ENCODE measurements at places on chromosomes 7 and 10.

DNA sequence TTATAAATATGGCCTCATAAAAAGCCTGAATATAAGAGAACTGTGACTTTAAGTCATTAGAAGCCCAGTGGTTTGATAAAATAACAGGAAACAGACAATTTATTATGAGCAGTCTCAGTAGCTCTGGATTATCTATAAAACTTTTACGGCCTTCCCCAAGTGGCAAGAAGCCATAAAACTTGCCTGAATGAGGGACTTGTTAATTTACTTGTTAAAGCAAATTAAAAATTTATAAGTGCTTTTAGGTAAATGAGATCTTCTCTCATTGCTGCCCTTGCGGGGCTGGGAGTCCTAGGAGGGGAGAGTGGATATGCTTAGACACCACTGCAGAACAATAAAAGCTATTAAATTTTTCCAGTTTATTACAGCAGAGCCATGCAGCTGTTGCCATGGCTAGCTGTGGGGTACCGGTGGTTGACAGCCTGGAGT is 499.9 kb downstream of the AUTS2 start:
- DNase-seq = no peak

GRCh38 chr7:42511027-42511426 is 274.0 kb upstream of the GLI3 start:
- no peak for DNase-seq

DNA sequence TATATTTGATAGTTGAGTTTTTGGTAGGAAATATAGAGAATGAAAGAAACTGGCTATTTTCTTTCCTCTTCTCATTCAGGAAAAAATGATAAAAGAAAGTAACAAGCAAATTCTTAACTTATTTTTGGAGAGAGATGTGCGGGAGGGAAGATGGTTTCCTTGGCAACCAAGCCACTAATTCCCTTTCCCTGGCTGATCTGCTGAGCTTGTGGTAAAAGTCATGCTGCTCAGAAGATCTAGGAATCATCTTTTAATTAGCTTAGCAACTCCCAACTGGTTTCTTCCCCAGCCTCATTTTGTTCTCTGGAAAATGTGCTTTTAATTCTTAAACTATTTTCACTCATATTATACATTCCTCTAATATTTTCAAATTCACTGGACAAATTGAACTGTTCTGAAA is 11.8 kb downstream of the UROS start:
- no peak for DNase-seq

- no peak for DNase-seq
These were observed 109.3 kb downstream of the GRK5 start for GRCh38 chr10:119316729-119317097.

DNA sequence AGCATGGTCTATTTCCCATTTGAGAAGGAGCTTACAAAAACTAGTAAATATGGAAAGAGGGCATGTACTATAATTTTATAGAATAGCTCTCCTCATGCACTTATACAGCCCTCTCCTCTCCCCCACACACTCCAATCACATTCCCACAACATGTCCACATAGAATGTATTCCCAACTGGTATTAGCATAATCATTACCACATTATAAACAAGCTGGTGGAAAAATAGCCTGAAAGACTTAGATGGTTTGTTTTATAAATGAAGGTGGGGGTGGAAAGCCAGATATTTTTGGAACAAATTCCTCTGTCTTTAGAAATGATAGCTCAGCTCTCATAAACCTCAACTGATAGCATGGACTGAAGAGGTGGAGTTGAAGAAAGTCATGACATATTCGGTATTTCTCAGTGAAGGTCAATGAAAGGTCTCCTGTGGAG is 410.1 kb downstream of the SUGCT start:
- DNase-seq = no peak

GRCh38 chr7:40493609-40494051 is 358.8 kb downstream of the SUGCT start:
- no peak for DNase-seq

GRCh38 chr7:5528071-5528814 is 104.6 kb upstream of the TNRC18 start:
- DNase-seq = peak; percentile 66

GRCh38 chr10:4820804-4821401 is 5.1 kb upstream of the AKR1E2 start:
- no peak for DNase-seq
